ENCODE measurements at places on chromosomes 3 and 15.

- no peak for DNase-seq
Measured at GRCh38 chr3:108804966-108805365, 17.6 kb upstream of the TRAT1 start.

DNA sequence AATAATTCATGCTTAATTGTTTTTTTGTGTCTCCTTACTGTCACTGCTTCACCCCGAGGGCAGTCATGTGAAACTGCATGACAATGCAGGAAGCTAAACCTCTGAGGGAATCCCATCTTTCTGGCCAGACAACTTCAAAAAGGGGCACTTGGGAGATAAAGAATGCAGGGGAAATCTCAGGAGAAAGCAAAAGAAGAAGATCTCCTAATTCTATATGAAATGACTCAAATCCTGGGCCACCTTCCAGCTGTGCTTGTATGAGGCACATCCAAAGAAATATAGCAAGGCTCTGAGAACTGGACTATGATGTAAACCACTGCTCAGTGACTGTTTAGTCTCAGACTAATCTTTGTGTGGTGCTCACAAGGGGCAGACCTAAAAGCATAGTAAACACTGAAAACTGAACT is 22.6 kb upstream of the UMPS start:
- no peak for DNase-seq

- no peak for DNase-seq
Measured at GRCh38 chr3:171346582-171347300, 113.5 kb downstream of the TNIK start.

DNA sequence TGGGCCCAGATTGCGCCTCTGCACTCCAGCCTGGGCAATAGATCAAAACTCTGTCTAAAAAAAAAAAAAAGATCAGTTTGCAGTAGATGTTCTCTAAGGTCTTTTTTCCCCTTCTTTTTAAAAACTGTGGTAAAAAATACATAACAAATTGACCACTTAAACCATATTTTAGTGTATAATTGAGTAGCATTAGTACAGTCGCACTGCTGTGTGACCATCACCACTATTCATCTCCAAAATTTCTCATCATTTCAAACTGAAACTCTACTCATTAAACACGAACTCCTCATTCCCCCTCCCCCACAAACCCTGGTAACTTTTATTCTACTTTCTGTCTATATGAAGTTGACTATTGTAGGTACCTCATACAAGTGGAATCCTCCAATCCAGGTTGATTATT is 160.3 kb downstream of the PEX5L start:
- no peak for DNase-seq

DNA sequence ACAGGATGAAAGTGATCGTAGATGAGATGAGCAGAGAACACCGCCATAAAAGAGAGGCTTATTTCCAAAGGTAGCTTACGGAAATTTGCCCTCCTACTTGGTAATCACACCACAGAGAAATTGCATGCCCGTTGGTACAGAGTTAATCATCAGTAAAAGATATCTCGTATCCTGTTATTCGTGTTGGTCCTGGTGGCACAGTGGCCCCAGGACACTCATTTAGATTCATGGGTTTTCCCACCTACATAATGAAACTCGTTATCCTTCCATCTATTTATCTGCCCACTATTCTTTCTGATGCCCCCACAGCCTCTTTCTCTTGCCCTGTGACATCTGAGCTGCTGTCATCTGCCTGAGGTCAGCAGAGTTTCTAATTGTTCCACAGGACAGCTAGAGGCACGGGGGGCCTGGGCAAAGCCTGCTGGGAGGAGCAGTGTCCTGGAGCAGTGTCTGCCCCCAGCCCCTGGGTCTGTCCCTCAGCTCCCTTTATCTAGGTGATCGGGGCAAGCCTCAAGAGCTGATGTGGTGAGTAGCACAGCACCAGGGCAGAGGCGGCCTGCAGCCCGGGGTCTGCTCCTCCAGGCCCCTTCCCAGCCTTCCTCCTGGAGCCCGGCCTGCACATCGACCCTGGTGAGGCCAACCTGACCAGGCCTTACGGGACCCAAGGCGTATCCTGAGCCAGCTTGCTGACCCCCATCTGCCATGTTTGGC is 42.2 kb downstream of the PXYLP1 start:
- no peak for DNase-seq

DNA sequence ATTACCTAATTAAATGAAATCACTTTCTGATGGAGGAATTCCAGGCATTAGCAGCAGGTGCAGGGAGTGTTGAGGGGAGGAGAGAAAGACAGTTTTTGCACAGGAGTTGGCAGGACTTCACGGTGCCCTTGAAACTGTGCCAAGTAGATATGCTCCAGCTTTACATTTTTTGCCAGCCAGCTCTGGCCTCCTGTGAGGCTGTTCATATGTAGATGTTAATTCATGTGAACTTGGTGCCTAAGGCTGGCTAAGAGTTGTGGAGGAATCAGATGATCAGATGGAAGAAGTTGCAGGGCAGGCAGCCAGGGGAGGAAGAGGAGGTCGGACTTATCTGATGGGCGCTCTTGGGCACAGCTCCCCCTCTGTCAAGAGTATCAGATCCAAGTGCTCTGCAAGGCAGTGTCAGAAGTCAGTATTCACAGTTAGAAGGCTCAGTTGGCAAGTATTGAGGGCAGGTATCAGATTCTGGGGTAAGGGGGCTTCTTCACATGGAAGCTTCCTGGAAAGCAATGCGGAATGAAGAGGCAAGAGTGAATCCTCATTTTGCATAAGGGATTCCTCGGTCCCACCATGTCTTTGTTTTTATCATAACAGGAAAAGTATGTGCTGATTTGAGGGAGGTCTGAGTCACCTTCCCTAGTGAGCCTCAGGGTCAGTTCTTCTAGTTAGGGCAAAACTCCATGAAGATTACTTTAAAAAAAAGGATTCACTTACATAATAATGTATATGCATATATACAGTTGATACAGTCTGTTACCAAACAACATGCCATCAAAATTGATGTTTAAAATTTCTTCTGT is 172.6 kb upstream of the UMPS start:
- no peak for DNase-seq

GRCh38 chr15:101325263-101326025 is 30.4 kb upstream of the SNRPA1 start:
- DNase-seq: no peak

- no peak for DNase-seq
Measured at GRCh38 chr15:66638377-66638776, 63.7 kb upstream of the SMAD6 start.

DNA sequence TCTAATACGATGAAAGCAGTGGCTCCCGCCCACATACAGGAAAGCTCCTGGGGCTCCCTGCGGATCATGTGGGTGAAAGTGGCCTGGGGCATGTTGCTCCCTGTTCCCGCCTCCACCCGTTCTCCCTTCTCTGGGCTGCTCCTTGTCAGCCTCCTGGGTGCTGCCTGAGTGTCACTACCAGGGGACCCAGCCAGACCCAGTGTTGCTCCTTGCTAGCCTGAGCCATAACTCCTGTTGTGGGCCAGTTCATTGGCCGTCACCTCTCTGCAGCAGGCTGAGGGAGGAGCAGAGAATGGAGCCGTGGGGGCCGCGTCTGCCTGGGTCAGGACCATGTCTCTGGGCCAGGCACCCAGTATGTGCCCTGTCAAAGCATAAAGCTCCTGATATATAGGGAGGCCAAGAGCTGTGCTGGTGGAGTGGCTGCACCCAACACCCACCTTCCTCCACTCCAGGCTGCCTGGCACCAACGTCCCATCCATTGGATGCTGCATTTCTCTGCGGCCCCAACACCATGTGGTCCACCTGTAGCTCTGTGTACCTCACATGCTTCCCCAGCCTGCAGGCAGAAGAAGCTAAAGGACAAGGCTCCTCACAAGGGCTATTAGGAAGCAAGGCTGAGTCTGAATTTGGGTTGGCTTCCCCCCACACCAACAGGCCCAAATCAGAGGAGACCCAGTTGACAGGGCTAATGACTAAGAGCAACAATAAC is 40.5 kb downstream of the KLF13 start:
- DNase-seq: no peak

DNA sequence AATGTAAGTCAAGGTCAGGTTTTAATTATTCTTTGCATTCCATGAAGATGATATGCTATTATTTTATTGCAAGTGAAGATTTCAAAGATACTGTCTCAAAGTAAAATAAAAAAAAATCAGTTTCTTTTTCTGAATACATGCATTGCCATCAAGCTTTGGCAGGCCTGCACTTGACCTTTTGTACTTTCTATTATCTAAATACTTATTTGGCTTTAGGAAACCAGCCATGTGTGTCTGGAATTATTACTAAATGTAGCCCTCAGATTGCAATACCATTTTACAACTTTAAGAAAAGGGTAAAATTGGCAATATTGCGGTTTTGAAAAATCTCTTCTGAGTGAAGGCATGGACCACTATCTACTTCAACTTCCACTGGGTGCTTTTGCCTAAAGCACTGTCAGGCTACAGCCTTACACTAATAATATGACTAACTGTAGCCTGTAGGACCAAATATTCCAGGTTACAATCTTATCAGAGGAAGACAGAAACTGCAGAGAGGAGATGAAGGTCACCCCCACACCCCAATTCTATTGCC is 349.4 kb upstream of the DCBLD2 start:
- DNase-seq: no peak

- no peak for DNase-seq
Measured at GRCh38 chr3:42061713-42062380, 29.3 kb upstream of the TRAK1 start.
